ENCODE measurements at places on chromosomes 7 and 10.
A peak's percentile ranks its signal among the peaks of the same experiment; 100 is the strongest.

DNA sequence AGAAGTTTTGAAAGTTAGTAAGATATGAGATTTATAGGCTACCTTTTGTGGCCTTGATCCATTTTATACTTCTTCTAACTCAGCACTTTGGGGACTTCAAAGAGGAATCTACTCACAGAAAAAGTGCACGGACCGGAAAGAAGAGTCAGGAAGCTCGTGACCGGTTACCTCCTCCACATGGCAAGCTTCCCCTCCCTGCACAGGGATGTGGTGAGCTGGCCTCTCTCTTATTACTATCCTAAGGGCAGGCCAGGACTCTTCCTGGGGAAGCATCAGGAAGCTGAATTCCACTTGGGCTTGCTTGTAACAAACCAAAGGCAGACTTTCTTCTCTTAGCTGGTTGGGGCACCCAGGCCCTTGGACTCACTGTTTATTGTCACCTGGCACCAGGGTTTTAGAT is 170.8 kb upstream of the GLI3 start:
- DNase-seq, result no peak

- DNase-seq, result no peak
These were observed 951.6 kb downstream of the ANKRD7 start for GRCh38 chr7:119175911-119176627.

GRCh38 chr7:131957338-131958020 is 401.1 kb upstream of the PODXL start:
- no peak for DNase-seq

DNA sequence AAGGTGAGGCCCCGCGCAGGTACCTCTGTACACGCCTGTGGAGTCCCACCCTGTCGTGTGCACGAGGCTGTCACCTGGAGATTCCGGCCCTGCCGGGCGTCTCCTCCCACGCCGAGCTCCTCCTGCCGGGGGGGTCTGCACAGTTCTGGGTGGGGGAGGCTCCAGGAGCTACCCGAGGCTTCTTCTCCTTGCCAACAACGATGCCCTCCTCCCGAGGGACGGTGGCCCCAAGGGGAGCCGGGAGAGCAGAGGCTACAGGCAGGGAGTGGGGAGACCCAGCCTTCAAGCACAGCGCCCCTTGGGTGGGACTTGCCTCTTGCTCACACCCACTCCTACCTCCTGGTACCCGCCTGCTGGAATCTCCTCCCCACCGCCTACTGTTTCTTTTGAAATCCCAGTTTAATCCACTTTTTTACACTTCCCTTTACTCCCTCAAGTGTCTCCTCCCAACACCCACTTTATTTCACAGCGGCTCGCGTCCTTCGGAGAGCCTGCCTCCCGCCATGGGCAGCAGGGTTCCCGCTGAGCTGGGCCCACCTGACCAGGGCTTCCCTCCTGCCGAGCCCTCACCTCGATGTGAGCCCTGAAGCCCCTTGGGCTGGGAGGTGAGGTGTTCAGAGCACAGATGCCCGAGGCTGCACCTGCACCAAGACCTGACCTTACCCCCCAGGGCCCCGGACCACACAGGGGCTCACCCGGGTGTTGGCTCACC is 338.1 kb downstream of the DNAJB6 start:
- no peak for DNase-seq

DNA sequence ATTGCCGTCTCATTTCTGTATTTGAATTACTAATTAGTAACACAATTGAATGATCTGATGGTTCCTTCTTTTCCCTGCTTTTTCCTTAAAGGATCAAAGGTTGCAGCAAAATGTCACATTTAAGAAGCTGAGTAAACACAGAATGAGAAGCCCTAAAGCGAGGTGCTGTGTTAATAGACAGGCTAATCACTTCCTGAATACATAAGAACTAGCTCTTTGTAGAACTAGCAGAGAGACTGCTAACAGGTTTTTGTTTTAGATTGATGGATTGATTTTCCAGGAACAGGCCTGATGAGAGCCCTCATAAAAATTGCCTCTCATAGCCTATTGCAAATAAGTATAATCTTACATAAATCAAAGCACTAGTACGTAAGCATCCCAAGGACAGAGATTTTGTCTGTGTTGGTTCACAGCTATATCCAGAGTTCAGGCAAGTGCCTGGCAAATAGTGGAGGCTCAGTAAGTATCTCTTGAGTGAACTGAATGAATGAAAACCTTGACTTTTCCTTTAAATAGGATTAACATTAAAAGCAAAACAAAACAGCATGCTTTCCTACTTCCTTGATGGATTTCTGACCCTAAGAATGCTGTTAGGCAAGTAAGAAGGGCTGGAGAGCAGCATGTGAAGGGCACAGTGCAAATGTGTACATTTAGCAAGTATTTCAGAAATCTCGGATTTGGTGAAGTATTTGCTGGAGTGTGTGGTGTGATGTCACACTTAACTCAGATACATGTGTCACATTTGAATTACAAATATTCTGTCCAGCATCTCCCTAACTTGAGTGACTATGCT is 3.3 kb downstream of the TMEM229A start:
- DNase-seq, result no peak

GRCh38 chr10:128606055-128606454 is 479.8 kb upstream of the MKI67 start:
- no peak for DNase-seq

DNA sequence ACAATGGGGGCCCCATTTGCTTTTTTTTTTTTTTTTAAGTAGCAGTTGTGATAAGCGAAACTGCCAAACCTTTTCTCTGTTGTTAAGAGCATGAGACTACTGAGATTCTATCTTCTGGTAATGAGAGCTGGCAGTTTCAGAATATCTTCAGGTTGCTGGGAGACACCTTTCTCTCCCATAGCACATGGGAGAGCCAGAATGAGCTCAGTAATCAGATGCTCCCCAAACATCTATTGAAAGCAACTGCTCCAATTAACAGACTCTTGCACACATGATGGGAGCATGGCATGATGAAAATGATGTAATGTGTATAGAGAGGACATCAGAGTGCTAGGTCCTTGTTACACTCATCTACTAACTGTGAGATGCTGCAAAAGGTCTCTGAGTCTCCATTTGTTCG is 18.8 kb downstream of the MYO3A start:
- no peak for DNase-seq

- DNase-seq, result no peak
These were observed 139.8 kb downstream of the CUBN start for GRCh38 chr10:16989826-16990293.

DNA sequence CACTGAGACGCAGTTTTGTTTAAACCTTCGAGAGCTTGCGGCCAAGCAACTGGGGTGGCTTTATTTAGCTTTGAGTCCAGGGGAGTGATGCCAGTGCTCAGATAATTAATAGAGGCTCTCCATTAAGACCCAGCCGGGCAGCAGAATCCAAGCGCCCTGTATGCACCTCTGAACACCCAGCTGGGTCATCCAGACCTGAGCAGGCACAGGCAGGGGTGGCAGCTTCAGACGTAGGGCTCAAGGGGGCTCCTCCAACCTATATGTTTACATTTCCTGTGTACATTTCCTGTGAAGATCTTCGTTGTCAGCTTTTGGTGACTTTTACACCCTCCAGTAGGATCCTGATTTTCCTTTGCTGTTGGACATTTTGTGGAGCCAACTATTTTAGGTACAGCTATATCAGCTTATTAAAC is 719.5 kb downstream of the LRMDA start:
- no peak for DNase-seq

GRCh38 chr7:119733127-119733879 is 539.7 kb upstream of the KCND2 start:
- DNase-seq, result no peak

- no peak for DNase-seq
These were observed 11.2 kb downstream of the WDR86 start for GRCh38 chr7:151398446-151399304.

DNA sequence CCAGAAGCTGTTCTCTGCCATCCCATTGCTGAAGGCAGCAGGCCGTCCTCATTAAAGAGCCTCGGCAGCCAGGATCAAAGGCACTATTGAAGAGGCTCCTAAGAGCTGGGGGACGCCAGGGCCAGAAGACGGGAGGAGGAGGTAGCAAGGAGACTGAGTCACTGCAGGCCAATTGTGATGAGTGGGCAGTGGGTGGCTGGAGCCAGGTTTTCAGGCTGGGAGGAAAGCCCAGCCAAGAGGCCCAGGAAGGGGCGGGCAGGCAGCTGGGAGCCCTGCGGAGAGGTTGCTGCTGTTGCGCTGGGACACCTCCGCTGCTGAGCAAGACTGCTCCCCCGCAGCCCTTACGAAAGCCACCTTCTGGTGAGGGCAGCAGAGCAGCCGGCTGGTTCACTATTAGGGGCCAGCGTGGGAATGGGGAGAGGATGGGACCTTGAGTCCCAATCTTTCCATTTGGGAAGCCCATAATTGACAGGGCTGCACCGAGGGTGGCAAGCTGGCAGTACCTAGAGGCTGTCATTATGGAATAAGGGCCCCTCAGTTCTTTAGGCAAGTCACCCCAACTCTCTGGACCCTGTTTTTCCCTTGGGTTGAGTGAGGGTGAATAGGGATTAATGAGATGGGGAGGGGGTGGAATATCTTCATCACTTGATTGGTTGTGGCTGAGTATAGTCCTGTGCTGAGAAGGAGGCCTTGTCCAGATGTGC is 48.4 kb downstream of the UNC5B start:
- DNase-seq, result no peak

- no peak for DNase-seq
These were observed 17.5 kb upstream of the ANLN start for GRCh38 chr7:36372156-36372555.

GRCh38 chr7:5755704-5756504 is 25.6 kb downstream of the RNF216 start:
- no peak for DNase-seq

DNA sequence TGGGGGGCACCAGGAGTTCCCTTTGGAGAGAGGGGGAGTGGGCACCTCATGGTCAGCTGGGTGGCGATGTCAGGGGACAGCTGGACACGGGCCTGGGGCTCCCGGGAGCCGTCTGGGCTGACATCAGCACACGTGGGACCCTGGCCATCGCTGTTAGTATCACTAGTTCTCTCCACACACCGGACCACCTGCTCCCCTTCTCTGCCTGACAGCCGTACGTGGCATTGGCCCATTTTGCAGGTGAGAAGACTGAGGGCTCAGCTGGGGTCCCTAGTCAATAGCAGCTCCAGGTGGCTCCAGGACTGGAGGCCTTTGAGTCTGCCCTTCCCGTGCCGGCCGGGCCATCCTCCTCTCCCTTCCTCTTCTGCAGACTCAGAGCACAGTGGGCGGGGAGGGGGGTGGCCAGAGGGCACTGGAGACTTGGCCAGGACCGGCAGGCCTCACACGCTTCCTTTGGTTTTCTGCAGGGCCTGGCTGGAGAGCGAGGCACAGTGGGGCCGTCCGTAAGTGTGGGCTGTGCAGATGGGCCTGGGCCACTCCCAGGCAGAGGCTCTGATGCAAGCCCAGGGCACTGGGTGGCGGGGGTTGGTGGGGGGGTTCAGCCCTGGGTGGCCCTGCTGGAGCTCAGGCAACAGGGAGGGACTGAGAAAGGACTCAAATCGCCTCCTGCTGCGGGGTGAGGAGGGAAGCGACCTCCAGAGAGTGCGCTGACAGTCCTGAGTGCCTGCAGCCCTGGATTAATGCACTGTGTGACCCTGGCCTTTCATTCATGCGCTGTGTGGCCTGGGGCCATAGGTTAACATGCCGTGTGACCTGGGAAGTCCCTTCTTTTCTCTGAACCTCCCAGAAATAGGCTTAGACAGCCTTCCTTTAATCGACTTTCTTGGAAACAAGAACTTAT is 78.2 kb downstream of the MYL10 start:
- no peak for DNase-seq

DNA sequence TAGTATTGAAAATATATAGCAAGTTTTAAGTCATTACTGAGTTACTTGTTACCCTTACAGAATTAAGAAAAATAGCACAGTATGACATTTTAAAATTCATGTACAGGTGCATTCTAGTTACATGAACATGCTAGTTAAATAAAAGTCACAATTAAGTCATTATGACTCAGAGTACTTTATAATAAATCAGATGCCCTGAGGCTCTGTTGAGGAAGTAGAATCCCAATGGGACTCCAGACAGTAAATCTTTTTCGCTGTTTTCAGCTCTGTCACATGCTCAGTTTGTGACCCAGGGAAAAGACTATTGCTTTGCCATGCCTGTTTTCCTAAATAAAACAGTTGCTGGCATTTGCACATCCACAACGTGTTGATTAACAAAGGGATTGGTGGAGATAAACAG is 21.0 kb downstream of the NUDT13 start:
- no peak for DNase-seq

- DNase-seq, result no peak
These were observed 495.6 kb downstream of the DNAJB6 start for GRCh38 chr7:157832421-157832820.

- no peak for DNase-seq
These were observed 30.7 kb upstream of the ZNF467 start for GRCh38 chr7:149804106-149804505.

GRCh38 chr10:89431977-89432376 is 17.6 kb downstream of the IFIT5 start:
- DNase-seq, result no peak

GRCh38 chr7:141562036-141562435 is 10.8 kb downstream of the AGK start:
- no peak for DNase-seq

DNA sequence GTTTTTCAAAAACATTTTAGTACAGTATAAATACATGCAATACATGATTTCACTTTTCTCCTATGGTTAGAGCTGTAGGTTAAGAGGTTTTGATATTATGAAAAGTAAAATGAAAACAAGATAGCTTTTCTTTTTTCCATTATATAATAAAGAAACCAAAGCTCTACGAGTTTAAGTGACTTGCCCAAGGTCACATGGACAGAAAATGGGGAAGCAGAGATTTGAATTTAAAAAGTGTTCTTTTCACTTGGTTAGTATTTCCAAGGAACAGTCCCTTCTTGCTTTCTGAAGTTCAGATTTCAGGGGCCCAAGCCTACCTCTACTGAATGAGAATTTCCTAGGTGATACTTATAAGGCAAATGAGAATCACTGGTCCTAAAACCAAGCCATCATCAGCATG is 13.2 kb upstream of the MAP3K8 start:
- no peak for DNase-seq

DNA sequence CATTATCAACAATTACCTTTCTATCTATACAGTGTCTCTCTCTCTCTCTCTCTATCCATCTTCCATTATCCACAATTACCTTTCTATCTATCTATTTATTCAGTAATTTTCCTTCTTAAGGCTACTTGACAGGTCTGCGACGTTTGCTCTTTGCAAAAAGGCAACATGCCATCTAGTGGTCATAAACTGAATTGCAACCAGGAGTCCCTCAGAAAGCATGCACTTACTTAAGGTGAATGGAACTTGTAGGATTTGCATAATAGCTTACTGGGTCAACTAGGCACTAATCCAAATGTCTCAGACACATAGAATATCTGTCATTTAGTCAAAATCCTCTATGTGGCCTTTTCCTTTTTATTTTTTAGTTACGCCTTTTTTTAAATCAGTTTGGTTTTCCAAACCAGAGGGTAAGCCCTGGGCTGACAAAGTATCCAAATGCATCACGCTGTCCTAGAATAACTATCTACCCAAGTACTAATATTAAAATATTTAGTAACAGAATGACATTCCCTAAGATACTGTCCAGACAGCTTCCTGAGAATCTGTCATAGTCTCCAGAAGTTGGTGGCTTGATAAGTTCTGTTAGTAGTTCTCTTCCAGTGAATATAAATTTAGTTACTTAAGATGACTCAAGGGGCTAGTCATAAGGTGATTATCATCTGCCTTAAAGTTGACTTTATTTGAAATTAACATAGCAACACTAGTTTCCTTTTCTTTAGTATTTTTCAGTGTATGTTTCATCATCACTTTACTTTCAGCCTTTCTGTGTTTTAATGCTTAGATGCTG is 208.3 kb downstream of the PPP1R3A start:
- DNase-seq, result peak; percentile 13

Measured in activated naive CD4-positive, alpha-beta T cell treated with Interleukin-2 at 50 U/mL for 16 hours (primary cell).